ENCODE measurements at places on chromosomes 16 and 17.

- DNase-seq: no peak
Measured at GRCh38 chr16:46954562-46954961, 18.9 kb downstream of the DNAJA2 start.

- peak; percentile 19 for DNase-seq
Measured at GRCh38 chr16:27918755-27919154, 144.8 kb downstream of the GSG1L start.

DNA sequence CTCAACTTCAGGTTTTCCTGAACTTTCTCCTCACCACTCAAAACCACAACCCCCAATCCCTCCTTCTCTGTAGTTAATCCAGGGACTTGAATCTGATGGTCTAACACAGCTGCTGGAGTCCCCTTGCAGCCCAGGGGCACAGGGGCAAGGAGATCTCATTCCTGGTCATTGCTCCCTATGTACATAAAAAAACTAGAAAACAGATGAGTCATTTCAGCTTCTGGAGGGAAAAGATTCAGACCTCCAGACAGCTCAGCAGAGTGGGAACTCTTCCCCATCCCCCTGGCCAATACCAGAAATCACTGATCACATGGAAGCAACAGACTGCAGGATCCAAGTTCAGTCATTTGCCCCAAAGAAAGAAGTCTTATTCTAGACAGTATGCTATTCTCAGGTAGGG is 62.1 kb downstream of the DYNLRB2 start:
- DNase-seq: peak; percentile 4

GRCh38 chr17:32590974-32591373 is 104.2 kb downstream of the CDK5R1 start:
- peak; percentile 25 for DNase-seq

DNA sequence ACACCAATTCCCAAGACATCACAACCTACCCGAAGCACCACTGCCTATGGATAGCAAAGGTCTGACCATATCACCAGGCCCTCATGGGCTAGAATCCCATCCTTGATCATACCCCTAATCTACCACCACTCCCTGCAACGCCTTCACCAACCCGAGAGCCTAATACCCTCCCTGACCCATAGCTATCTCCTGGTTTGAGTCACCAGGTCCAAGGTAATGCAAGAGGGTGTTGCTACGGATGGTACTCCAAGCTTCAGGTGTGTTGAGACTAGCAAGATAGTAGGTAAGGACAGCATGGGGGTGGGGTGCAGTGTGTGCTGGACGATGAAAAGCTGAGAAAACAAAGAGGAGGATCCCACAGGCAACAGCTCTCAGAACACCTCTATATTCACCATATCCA is 258.0 kb downstream of the ZFHX3 start:
- DNase-seq: no peak

GRCh38 chr16:61926766-61927165 is 109.5 kb downstream of the CDH8 start:
- DNase-seq: peak; percentile 48

DNA sequence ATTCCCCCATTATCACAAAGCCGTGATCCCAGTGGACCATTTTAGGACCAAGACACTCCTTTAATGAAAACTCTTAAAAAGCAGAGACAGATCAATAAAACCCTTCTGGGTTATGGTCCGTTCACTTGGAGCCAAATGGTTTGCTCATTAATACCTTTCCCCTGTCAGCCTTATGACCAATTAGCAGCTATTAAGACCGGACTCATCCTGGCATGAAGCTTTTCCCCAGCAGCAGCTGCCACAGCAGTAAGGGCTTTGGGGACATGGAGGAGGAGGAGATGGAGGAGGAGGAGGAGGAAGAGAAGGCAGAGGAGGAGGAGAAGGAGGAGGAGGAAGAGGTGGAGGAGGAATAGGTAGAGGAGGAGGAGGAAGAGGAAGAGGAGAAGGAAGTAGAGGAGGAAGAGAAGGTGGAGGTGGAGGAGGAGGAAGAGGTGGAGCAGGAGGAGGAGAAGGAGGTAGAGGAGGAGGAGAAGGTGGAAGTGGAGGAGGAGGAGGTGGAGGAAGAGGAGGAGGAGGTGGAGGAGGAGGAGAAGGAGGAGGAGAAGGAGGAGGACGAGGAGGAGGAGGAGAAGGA is 50.1 kb upstream of the IRX3 start:
- DNase-seq: no peak

GRCh38 chr16:3578610-3579551 is 1.7 kb upstream of the NLRC3 start:
- peak; percentile 19 for DNase-seq

GRCh38 chr17:48825446-48826381 is 5.1 kb upstream of the CALCOCO2 start:
- DNase-seq: no peak

DNA sequence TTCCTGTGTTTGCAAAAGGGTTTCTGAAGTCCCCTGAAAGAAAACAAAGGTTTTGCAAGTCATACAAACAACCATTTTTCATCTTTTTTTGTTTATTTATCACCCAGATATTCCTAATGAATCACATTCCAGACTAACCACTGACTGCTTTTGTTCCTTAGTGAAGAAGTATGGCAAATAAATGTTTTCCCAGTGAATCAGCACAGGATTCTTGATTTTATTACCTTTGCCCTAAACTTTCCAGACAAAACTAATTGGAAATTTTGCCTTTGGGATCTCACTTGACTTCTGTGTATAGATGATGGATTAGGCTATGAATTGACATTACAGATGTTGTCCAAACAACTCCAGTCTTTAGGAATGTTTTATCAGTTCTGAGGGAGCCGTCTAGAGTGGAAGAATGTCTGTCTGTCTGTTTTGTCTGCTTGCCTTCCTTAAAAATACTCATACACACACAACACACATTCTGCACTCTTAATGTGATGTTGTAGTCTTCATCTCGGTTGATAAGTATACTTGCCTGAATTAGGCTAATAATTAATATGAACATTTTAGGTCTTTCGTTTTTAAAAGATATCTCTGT is 48.9 kb downstream of the VMP1 start:
- peak; percentile 85 for DNase-seq

- peak; percentile 87 for DNase-seq
Measured at GRCh38 chr17:58534901-58535421, 20.5 kb upstream of the MTMR4 start.

GRCh38 chr17:40818343-40818732 is 4.1 kb downstream of the KRT10 start:
- no peak for DNase-seq

- DNase-seq: peak; percentile 72
Measured at GRCh38 chr17:2172077-2172851, 117.4 kb downstream of the HIC1 start.

- DNase-seq: no peak
Measured at GRCh38 chr16:11412175-11412904, 67.1 kb downstream of the RMI2 start.

DNA sequence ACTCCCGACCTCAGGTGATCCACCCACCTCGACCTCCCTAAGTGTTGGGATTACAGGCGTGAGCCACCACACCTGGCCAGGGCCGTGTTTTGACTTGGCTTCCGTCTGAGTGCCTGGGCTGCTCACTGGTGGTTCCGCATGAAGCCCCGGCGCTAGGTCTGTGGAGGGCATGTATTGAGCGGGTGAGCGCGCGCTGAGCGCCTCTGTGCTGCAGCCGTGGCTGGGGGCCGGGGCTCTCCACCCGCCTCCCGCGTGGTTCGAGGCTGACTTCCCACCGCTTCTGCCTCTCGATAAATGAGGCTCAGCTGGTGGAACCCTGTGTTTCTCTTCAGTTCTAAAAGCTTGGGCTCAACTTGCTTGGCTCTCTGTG is 38.9 kb upstream of the ATP2A3 start:
- DNase-seq: no peak

DNA sequence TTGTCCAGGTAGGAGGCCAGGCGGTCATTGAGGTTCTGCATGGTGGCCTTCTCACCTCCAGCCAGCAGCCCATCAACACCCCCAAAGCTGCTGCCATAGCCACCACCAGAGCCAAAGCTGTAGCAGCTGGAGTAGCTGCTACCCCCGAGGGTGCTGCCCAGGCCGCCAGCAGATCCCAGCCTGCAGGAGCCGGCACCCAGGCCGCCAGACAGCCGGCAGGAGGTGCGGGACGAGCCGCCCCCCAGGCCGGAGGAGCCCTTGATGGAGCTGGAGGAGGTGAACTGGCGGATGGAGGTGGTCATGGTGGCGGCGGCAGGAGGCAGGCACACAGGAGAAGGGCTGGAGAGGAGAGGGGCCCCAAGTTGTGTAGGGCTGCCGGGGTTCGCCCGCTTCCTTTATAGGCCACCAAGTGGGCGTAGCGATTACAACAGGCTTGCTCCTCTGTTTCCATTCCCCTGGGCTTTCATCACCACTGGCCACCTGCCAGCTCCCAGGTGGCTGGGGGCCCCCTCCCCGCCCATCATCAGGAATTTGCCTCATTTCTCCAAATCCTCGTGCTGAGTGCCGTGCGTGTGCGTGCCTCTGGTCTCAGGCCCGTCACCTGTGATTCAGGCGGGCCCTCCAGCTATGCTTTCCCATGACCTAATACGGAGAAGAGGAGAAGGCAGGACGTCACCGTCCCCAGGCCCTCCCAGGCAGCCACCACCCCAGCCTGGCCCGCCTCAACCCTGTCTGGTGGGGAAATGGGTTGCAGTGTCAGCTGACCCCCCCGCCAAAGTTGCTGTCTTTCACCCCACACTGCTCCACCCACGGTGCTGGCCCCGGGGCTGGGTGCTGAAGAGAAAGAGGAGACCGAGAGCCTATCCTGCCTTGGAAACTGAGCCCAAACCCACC is at the start of gene KRT17:
TSS of gene KRT17 (minus strand) at position 368 of the 894 bp plus-strand sequence. CDS start at position 302, 66 bp downstream.
- no peak for DNase-seq

- DNase-seq: peak; percentile 34
Measured at GRCh38 chr17:40062329-40063186, at the start of gene THRA. TSS of gene THRA (plus strand) at chr17:40062965. CDS start at chr17:40074489, 11,524 bp downstream.

DNA sequence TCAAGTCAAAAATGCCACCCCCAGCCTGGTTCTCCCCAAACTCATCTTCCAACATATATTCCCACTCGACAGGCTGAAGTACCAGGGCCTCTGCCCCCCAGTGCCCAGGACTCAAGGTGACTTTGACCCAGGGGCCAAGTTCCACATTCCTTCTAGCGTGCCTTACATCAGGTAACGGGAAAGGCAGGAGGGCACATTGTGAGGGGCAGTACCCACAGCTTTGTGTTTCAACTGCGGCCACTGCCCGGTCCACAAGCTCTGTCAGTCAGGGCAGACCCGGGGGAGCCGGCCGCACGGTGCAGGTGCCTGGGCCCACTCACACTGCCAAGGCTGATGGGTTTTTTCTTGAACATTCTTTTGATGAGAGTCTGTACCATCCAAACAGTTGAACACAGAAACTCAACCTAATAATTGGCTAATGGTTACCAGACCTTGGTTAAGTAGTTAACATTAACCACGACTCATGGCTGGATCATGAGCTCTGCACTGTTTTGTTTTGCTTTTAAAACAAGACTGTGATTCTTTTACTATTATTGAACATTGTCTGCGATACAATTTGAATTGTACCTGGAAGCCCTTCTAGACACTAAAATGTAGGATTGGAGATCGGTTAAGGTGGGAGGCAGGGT is 17.6 kb downstream of the ACE start:
- no peak for DNase-seq

GRCh38 chr16:29898804-29899515 is 390 bp downstream of the SEZ6L2 start:
- DNase-seq: no peak

DNA sequence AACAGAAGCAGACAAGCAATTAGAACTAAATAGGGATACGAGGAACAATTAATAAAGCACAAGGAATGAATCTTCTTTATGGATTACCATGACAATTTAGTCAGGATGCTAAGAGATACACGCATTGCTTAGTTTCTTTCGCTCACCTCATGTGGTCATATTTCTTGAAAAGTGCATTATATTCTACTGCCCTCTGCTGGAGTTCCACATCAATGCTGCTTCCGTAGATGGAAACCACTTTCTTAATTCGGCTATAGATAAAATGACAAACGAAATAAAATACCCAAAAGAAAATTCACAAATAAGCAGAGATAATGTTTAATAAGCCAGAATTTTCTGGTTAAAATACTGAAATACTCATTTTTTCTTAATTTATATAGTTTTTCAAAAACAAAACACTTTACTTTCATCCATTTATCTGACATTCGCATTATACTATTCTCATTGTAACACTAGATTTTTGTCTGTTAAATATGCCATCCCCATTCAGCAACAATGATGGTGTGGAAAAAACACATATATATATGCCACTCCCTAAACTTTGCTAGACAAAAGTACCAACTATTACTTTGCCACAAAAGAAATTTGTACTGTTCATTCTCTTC is 22.0 kb upstream of the PHLPP2 start:
- peak; percentile 46 for DNase-seq

DNA sequence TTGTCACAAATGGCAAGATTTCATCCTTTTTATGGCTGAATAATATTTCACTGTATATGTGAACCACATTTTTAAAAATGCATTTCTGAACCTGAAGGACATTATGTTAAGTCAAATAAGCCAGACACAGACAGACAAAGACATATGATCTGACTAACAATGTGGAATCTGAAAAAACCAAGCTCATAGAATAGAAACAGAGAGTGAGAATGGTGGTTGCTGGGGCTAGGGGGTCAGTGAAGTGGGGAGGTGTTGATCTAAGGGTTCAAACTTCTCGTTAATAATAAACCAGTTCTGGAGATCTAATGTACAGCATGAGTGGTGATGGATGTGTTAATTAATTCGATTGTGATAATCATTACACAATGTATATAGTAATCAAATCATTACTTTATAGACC is 475.1 kb downstream of the WWOX start:
- no peak for DNase-seq

- no peak for DNase-seq
Measured at GRCh38 chr17:39116224-39116623, 35.2 kb downstream of the PLXDC1 start.

DNA sequence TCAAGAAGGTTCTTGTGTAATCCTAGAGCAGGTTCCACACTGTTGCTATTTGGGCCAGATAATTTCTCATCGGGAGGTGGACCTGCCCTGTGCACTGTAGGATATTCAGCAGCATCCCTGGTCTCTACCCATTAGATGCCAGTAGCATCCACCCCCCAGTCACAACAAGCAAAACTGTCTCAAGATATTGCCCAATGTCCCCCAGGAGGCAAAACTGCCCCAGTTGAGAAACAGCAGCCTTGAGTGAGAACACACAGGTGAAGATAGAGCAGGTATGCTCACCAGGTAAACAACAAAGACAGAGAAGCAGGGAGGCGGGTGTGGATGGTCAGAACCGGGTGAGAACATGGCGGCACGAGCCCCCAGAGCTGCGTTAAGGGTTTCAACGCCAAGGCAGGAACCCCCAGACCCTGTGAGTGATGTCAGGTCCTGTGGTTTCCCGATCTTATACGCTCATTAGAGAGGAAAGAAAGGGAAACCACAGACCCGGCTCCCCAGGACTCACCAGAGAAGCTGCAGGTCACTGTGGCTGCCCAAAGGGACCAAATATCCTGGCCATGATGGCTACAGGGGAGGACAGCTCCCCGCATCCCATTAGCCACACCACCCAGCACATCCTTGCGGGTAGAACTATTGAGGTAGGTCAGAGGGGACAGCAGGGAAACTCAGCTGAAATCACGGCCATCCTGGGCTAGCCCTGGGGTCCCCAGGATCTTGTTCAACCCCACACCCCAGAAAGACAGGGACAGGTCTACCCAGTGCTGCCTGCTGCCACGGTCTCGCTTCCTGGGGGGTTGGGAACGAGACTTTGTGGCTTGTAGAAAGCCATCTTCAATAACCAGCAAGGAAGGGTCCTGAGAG is 21.2 kb downstream of the CDC42EP4 start:
- DNase-seq: no peak

All from LHCN-M2 (cell line).